Neuronal stem cell (in vitro differentiated cells): ENCODE measurements at places on chromosomes 2 and 18.

- DNase-seq = no peak
These were observed 32.5 kb downstream of the GPR45 start for GRCh38 chr2:105274046-105274445.

- DNase-seq = no peak
These were observed 69.1 kb downstream of the LRP1B start for GRCh38 chr2:142061733-142062132.

DNA sequence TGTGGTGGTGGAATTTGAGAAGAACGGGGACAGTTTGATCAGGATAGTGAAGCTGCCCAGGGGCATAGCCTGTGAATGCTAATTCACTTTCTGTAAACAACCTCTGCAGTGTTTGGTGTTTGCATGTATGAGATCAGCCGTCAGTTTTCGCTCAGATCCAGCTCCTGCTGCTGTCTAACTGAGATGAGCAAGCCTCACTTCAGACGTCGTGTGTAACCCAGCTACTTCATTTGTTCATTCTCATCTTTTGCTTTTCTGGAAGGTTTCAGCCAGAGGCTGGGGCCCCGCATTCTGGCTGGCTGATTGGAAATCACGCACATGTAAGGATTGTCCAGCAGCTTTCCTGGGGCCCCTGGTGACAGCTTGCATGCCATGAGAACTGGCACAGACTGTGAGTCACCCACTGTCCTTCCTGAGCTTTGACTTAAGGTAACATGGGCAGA is 48.9 kb downstream of the LDLRAD4 start:
- DNase-seq = no peak

DNA sequence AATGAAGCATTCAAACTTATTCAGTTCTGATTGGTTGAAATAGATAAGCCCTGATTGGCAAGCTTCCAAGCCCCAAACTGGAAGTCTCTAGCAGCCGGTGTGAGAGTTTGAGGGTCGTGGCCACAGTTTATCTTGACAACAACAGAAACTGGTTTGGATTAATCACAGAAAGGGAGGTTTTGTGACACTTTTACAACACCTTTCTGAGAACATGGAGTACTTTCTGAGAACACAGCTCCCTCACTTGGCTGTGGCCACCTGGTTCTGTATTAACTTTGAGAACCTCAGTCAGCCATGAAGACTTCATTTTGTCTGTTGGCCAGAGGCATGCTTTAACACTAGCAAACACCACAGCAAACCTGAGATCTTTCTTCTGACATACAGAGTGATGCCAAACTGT is 280.7 kb upstream of the VWC2L start:
- no peak for DNase-seq

DNA sequence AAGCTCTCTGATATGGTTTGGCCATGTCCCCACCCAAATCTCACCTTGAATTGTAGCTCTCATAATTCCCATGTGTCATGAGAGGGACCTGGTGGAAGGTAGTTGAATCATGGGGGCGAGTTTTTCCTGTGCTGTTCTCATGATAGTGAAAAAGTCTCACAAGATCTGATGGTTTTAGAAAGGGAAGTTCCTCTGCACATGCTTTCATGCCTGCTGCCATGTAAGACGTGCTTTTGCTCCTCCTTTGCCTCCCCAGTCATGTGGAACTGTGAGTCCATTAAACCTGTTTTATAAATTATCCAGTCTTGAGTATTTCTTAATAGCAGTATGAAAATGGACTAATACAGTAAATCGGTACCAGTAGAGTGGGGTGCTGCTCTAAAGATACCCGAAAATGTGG is 34.9 kb downstream of the LTBP1 start:
- DNase-seq = no peak

GRCh38 chr2:179036353-179036905 is 13.5 kb downstream of the CCDC141 start:
- no peak for DNase-seq

DNA sequence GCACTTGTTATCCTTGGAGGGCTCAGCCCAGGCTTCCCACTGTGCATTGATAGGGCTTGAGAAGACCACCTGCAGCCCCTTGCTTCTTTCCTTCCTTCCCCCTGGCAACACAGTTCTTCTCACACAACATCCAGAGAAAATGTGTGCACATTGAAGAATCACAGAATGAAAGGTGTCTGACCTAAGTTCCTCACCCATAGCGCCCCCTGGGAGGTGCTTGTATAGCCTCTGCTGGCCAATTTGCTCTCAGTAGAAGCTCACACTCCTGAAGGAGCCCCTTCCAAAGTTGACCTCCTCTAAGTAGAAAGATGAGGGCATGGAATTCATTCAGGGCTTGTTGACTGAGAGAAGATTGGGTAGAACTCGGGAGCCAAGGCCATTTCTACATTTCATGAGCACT is 758.4 kb upstream of the KLHL29 start:
- no peak for DNase-seq

GRCh38 chr2:176193048-176193447 is 4.6 kb downstream of the HOXD1 start:
- DNase-seq = no peak

GRCh38 chr2:60475123-60475830 is 78.2 kb downstream of the BCL11A start:
- DNase-seq = no peak

GRCh38 chr2:227716501-227716900 is 1.3 kb downstream of the SLC19A3 start:
- no peak for DNase-seq

DNA sequence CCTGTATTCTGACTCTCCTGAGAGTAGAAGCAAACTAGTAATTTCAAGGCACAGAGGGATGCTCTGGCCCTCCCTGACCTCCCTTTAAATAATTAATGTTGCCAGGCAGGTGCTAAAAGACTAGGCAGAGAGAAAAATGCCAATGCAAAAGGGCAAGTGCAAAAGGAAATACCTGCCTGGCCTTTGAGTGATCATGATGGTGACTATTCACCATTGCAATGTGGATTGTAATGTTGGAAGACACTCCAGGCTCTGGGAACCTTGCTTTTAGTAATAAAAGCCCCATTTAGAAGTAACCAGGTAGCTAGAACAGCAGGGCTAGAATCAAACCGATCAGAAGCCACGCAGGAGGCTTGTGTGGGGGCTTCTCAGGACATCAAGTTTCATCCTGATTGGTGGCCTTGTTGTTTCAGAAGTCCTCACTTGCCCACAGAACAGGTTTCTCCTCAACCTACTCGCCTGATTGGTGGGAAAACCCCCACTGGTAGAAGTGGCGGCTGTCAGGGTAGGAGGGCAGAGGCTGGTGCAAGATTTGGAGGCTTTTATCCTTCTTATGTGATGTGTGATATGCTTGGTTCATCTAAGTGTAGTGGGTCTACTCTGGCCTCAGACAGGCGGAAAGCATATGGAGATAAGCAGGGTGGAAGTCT is 16.0 kb upstream of the CHRNA1 start:
- no peak for DNase-seq

- peak; percentile 41 for DNase-seq
These were observed 120.4 kb downstream of the RNF144A start for GRCh38 chr2:7037340-7038333.

- no peak for DNase-seq
These were observed 86.0 kb downstream of the OSBPL6 start for GRCh38 chr2:178280244-178280852.

GRCh38 chr2:127721978-127722355 is 20.7 kb downstream of the SFT2D3 start:
- no peak for DNase-seq

GRCh38 chr2:120299561-120299960 is 46.4 kb upstream of the INHBB start:
- no peak for DNase-seq

DNA sequence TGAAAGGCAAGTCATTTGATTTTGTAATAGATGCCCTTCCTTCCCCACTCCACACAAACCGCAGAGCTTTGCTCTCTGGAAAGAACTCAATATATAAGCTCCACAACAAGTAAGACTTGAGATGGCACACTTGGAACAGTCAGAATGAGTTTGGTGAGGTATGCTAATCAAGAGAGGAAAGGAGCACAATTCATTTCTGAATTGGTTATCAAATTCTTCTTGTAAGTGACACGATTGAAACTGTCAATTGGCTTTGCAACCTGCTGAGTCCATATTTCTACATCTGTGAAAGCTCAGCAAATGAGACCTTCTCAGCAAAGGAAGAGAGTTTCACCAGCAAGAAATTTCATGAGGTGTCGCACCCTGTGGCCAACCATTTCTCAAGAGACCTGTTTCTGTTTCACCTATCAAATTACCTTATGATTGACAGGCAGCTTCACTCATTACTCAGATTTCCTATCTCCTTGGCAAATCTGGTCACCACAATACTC is 19.1 kb downstream of the CTLA4 start:
- DNase-seq = no peak

GRCh38 chr2:54574107-54574859 is 118.2 kb downstream of the SPTBN1 start:
- DNase-seq = no peak

DNA sequence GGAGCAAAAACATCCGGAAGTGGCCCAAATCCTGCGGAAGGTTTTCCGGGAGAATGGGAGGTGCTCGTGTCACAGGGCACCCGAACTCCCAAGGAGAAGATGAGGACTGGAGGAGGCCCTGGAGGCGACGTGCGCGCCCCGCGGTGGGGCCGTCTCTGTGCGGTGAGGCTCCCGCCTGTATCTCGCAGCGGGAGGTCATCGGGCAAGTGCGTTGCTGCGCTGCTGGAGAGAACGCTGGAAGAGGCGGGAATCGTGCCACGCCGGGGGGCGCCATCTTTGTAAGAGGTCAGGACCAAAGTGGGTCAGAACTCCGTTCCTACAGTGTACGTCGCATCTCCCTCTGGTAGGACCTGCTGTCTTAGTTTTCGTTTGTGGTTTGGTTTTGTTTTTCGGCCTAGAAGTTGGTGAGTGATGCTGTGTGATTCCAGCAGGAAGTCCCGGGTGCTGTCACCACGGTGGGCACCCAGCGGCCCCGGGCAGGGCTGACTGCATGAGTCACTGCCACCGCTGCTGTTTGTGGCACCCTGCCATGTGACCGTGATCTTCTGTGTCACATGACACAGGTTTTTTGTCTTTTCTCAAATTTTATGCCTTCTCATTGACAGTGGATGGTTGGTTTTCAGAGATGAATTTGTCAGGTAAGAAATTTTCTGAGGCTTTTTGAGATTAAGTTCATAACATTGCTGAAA is 21.5 kb upstream of the ATP9B start:
- no peak for DNase-seq

GRCh38 chr2:56889738-56890137 is 705.9 kb downstream of the CCDC85A start:
- no peak for DNase-seq
